HT-29 (cell line): ENCODE measurements at places on chromosomes 1 and 21. TPM values are rescaled to one million over a fixed set of nuclear protein-coding genes. Genes with fewer than 3 reads are reported as not detected.
A peak's percentile ranks its signal among the peaks of the same experiment; 100 is the strongest.

DNA sequence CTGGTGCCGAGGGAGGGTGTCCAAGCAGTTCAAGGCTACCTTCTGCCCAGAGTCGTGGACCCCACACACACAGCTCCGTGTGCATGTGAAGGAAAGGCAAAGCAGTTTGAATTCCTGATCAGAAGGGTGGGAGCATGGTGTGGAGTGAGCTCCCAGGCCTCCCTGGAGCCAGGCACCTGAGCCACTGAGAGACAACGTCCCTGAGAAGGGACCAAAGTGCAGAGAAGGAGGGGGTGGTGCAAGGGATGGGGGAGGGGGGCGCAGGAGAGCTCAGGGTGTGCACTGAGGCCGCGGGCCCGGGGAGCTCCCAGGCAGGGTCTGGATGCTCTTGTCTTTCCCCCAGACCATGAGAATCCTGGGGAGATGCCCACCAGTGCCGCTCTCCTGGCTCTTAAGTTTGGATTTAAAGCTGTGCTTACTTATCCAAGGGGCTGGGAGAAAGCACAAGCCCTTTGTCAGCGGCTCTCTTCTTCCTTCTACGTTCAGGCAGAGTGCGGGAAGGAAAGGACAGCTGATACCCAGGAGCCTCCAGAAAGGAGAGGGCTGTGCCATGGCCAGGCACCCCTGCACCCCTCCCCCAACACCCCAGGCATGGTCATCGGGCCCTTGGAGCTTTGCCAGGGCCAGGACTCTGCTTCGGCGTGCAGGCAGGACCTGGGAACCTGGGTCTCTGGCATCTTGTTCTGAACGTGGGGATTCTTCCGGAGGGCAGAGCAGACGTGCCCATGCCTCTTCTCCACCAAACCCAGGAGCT is 24.1 kb downstream of the ACTA1 start:
- no peak for DNase-seq

DNA sequence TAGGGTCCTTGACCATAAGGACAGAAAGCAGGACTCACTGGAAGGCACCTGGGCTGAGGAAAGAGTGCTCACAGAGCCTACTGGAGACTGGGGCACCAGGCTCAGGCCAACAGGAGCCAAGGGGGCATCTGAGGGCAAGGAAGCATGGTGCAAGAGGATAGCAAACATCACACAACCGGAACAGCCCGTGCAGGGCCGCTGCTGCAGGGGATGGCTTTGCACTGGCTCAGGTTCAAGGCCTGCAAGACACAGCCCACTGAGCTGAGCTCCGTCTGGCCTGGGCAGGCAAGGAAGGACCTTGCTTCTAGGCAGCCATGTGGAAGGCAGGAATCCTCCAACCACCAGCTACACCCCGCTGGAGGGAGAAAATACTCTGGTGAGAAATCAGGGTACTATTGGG is 59.8 kb upstream of the KIF26B start:
- DNase-seq, result no peak

DNA sequence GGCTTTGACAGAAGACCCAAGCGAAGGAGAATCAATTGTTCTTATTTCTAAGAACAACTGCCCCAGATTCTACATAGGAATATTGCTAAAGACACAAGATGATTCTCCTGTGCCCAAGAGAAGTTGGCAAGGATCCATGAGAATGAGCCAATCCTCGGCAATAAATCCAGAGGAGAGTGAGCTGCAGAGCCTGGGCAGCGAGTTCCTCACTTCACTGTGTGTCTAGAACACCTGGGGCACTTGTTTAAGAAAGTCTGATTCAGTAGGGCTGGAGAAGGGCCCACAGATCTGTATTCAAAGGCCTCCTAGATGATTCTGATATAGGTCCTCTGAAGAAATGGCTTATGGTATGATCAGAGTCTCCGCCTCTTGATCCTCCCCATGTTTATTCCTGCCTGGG is 31.8 kb downstream of the GADD45A start:
- peak; percentile 69 for DNase-seq

GRCh38 chr1:181089676-181090544 is 1.4 kb downstream of the IER5 start:
- peak; percentile 70 for DNase-seq

The CD84 gene
- total RNA-seq, result not detected in 2 replicates

The CYP4Z1 gene
- total RNA-seq, result not detected in 2 replicates

GRCh38 chr21:18244671-18245463 is at the start of gene CHODL:
CHODL (plus strand) TSS chr21:18244833; CDS start chr21:18245224, 391 bp downstream.
- no peak for DNase-seq

- no peak for DNase-seq
Observed at GRCh38 chr1:190608282-190608681, 130.6 kb upstream of the BRINP3 start.

GRCh38 chr1:213680677-213681325 is 307.0 kb upstream of the PROX1 start:
- DNase-seq, result no peak

- no peak for DNase-seq
Observed at GRCh38 chr1:217897100-217897499, 266.0 kb downstream of the SPATA17 start.

DNA sequence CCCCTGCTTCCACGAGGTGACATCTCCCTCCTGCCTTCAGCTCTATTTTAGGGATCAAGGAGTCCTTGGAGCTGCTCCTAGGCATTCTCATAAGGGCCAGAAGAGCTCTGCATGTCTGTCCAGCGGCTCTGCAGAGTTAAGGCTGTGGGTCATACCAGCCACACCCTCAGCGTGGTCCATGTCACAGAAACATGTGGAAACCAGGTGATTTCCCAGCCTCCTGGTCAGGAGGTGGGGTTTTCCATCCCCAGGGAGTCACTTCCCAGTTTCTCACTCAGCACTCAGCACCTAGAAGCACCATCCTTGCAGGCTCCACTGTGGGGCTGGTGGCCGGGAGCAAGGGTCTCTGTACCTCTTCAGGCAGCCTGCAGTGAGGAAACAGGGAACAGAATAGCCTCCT is 1.4 kb upstream of the TNFRSF1B start:
- no peak for DNase-seq

GRCh38 chr1:31423418-31423947 is 10.5 kb downstream of the SERINC2 start:
- no peak for DNase-seq

The CD1B gene
- not detected in 2 replicates for total RNA-seq

The ADGRB2 gene
- 1.2 and 2.2 TPM in 2 replicates for total RNA-seq

GRCh38 chr1:156859523-156860112 is 701 bp upstream of the INSRR start:
- DNase-seq, result no peak

The FYB2 gene
- total RNA-seq, result not detected in 2 replicates

The PADI1 gene
- total RNA-seq, result 16.3 and 17.5 TPM in 2 replicates

DNA sequence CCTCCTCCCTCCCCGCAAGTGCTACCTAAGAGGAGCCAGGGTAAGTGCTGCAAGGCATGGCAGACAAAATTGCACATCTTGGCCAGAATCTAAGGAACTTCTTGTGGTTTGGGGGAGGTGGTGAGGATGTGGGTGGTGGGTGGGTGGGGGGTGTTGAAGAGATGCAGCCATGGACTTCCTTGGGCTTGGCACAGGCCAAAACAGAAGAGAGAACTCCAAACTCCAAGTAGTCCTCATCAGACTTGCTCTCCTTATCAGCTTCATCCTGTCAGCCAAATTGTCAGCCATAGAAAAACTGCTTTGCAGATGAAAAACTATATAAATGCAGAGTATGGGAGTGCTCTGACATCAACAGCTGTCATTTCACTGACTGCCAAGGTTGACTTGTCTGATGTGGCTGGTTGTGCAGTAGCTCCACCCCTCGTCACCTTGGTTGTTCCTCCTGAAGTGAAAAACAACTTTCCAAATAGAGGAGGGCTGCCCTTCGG is 7.1 kb downstream of the AMIGO1 start:
- DNase-seq, result no peak

DNA sequence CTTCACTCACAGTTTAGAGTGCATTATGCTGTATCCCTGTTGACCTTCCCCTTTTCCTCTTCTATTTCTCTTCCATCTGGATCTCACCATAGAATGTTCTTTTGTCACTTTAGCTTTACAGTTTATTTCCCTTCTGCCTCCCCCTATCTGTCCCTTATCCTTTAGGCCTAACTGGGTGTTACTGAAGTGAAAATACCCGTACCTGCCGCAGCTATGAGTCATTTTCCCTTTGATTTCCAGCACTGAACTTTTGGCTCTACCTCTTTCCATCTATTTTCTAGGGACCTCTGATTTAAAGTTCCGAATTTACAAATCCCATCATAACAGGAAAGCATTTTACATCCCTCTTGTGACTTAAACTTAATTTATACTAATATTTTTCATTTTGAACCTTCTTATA is 19.7 kb downstream of the ITSN1 start:
- no peak for DNase-seq

DNA sequence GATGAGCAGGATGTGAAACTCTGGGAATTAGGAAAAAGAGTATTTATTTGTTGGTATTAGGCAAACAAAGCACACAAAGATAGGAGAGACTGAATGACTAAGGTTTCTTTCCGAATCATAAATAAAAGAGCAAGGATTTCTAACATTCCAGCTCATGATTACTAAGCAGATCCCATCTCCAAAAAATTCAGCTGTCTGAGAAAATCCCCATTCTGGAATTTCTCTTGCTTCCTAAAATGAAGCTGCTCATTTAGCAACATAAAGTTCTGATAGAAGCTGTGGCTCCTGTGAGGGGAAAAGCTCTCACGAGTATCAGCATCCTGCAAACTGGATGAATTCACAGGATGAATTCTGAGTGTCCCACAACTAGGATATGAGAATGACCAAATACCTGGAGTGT is 6.7 kb upstream of the SH2D5 start:
- DNase-seq, result no peak

DNA sequence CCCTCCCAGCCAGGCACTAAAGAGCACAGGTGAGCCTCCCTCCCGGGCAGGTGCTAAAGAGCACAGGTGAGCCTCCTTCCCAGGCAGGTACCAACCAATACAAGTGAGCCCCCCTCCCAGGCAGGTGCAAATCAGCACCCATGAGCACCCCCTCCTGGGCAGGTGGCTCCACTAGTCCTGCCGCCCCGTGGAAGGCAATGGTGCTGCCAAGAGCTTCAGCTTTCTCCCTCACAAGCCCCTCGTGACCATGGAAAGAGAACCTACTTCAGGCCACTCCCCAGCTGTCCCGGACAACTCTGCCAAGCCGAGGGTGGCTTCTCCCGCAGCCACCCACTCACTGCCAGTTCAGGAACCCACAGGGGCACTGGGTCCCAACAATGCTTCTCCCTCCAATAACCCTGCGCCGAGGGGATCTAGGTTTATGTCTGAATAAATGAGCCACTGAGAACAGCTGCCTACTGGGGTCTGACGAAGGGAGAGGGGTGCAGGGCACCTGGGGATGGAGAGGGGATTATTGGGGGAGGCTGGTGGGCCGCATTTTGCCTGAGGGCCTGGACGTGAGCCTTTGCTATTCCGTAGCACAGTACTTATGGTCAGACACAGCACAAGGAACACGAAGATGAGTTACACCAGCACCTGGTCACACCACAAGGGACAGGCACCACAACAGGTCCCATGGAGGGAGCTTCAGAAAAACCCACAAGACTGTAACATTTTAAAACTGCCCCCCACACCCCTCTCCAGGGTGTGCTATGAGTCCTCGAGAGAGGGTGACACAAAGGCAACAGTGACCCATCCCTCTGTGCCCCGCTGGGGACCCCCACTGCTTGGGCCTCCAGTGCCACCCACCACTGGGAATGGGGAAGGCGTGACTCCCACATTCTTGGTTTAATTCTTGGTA is 46.3 kb downstream of the PRDM15 start:
- no peak for DNase-seq

The TP73 gene
- 6.9 and 11.1 TPM in 2 replicates for total RNA-seq

The HSPB7 gene
- total RNA-seq, result not detected in 2 replicates

The CHIA gene
- not detected in 2 replicates for total RNA-seq

GRCh38 chr21:16708101-16708835 is 804.6 kb upstream of the CXADR start:
- no peak for DNase-seq

The ALX3 gene
- not detected in 2 replicates for total RNA-seq

The OR2AK2 gene
- total RNA-seq, result not detected in 2 replicates

- DNase-seq, result no peak
Observed at GRCh38 chr1:199083680-199084079, 444.8 kb downstream of the PTPRC start.

GRCh38 chr1:224044420-224044819 is 69.5 kb upstream of the FBXO28 start:
- DNase-seq, result no peak

The WDR64 gene
- total RNA-seq, result not detected in 2 replicates

The HTR6 gene
- 0.42 TPM in 1 of 2 replicates, not detected in the other for total RNA-seq
